Neural crest cell (in vitro differentiated cells): ENCODE measurements at places on chromosomes 2 and 18. TPM values are rescaled to one million over a fixed set of nuclear protein-coding genes. Genes with fewer than 3 reads are reported as not detected.

DNA sequence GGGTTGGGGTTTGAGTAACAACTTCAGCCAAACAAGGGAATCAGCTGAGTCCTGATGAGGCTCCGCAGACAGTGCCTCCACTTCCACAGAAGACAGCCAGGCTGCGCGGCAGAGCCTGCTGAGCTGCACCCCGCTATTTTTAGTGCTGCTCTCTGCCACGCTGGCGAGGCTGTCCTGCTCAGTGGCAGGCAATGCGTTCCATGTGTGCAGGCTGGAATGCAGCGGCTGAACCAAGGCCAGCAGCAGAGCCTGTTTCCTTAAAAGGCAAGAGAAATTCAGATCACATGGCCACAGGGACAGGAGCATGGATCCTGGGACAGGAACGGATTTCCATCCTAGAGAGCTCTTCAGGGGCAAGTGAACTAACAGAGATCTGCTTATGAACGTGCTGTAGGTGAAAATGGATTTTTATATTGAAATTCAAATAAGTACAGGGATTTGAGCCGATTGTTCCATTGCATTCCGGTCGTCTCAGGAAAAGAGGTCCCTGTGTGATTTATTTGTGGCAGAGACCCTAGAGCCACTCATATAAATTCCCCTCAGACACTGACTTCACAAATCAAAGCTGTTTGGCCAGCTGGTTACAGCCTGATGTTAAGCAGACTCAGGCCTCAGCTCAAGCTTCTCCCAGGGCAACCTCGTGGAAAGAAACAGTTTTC is 98.7 kb downstream of the COL6A3 start:
- peak; percentile 23 for DNase-seq

DNA sequence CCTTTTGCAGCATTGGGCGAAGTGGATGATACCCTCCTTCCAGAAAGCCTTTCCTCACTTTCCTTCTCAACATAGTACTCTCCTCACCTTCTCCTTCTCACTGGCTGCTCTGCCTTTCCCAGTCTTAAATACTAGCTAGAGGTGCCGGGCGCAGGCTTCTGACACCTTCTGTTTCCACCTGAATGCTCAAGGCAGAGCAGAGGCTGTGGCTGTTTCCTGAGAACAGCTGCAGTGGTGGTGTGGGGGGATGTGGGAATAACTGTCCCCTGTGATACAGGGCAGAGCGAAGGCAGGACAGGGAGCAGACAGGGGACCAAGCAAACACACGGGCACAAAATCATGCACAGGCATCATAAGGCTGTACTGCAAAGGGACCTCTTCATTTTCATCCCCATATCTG is 303.1 kb downstream of the SS18 start:
- no peak for DNase-seq

VAMP5 gene
- 0.50 and 1.5 TPM in 2 replicates for total RNA-seq

DNA sequence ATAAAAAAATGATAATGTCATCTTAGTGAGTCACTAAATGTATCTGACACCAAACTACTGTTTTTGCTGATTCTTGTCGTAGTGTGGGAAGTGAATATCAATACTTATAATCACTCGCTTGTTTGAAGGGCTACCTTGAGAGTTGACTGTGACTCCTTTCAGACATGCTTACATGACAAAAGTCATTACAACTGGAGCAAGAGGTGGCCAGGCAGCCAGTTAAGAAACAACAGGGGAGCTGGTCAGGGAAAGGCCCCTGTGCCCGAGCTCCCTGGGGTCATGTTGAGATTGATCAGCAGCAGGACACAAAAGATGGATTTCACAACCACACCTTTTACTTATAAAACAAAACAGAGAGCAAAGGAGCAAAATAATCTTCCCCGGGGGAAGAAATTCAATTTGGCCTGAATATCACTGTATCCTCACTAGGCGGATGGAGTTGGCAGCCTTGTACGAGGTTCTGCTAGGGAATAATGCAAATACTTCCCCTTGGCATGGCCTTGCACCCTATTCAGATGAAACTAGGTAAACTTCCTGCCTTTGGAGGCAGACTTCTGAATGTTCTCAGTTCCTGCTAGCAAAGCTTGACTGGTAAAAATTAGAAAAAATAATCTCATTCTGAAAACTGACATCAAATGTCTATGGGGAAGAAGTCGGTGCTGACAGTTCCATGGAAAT is 101.2 kb downstream of the DYNC1I2 start:
- no peak for DNase-seq

GRCh38 chr2:123993728-123994323 is 31.3 kb upstream of the CNTNAP5 start:
- peak; percentile 48 for DNase-seq

TUBA3E gene
- total RNA-seq: not detected in 2 replicates

PRKAG3 gene
- total RNA-seq: not detected in 2 replicates

PRSS56 gene
- 52.4 and 54.2 TPM in 2 replicates for total RNA-seq

DNA sequence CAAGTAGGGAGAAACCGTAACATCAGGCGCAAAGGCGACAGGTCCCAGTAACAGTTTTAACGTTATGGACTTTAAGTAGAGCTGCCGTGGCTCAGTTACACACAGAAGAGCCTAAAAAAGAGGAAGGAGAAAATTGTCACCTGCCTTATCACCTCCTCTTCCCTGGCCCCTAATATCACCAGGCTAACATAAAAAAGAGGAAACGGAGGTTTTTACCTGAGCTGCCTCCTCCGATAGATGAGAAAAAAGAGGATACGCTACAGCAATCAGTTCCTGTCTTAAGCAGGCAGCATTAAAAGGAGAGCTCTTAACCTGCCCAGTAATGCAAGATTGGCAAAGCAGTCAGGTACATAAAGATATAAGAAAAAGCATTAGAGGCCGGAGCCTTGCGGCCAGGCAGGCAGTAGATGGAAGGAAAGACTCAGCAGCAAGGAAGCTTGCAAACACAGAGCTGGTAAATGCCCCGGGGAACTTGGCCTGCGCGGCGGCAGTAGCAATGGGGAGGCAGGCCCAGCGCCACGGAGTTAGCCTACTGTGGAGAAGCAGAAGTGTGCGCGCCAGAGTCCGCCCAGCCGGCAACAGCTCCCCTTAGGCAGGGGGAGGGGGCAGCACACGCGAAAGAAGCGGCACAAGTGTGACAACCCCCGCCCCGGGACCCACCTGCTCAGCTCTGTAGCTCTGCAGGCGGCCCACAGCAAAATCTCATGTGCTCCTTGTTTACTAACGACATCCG is 116.3 kb upstream of the SCN7A start:
- no peak for DNase-seq

- no peak for DNase-seq
Measured at GRCh38 chr2:61055557-61055956, 10.1 kb upstream of the SANBR start.

DNA sequence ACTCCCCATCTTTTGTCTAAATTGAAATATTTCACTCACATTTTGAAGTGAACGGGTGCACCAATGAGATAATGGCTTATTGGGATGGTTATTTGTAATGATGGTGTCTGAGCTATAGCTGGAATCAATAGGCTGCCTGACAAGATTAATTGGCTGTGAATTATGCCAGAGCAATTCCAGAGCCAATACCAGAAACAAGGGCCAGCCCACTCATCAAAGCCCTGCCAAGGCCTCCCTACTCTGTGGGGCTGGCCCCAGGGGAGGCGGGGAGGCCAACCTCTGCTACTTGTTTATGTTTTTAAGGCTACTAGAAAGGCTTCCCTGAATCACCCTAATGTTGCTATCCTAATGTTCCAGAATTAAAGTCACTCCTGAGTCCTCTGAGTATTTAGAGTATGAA is 29.1 kb upstream of the NEMP2 start:
- no peak for DNase-seq

TMEM169 gene
- 29.7 and 34.8 TPM in 2 replicates for total RNA-seq

DNA sequence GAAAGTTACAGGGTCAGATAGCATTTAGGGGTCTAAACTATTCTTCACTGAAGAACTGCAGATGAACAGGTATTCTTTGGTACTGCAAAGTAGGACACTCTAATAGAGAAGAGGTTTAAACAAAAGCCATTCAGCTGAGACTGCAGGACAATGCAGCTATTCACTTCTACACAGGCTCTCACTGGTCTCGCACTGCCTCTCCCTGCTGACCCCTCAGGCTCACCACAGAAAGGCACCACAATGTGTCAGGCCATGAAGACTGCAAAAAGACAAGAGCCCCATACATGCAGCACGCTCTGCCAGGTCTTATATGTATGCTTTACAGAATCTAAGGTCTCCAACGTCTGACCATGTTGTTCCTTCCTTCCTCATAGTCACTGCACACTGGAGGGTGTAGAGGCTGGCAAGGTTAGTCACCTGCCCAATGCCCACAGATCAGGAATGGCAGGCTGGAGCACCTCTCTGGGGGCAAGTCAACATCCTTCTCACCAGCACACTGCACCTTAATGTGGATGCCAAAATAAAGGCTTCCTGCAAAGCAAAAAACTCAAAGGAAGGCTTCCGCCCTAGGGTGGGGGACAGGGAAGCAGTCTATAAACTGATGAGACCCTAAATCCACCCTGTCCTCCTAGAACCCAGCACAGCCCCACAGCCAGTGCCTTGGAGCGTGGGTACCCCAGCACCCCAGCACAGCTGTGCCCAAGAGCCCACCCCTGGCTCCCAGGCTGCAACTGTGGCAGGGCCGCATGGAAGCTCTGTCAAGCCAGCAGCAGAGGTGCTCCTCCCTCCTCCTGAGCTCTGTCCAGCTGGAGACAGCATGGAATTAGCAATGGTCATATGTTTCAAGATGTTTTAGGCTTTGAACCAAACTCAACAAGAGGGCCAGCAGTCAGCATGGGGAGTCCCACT is 10.7 kb upstream of the RNU4ATAC start:
- DNase-seq: peak; percentile 47

- no peak for DNase-seq
Measured at GRCh38 chr2:131004446-131005209, 88.6 kb downstream of the FAM168B start.

DNA sequence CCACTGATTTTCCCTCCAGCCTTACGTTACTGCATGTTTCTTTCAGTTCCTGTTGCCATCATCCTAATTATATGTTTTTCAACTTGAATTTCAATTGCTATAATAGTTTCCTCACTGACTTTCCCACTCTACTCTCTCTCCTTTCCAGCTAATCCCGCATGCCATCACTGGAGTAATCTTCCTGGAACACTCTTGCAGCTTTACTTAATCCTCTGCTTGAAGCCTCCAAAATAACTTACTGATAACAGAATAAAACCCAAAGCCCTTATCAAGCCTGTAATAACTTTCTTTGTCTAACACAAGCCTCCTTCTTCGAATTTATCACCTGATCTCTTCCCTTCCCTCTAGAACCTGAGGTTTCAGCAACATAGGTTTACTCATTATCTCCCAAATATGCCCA is 237.3 kb downstream of the LTBP1 start:
- DNase-seq: no peak

DNA sequence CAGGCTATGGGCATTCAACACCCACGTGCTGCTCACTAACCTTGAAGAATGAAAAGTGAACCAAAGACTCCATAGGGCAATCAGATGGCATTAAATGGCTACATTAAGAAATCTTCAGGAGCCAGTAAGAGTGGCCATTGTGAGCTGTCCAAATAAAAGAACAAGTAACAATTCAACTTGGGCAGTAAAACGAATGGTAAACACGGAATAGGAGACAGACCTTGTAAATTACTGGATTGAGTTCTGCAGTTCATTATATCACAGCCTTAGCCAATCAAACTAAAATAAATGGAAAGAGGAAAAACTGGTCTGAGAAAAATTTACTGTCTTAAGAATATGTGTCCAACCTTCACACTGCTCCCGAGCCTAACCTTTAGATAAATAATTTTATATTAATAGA is 306.5 kb upstream of the ZNF521 start:
- DNase-seq: no peak

UGT1A10 gene
- not detected in 2 replicates for total RNA-seq
